Immature natural killer cell (primary cell): ENCODE measurements at places on chromosomes 16 and 17.
A peak's percentile ranks its signal among the peaks of the same experiment; 100 is the strongest.

DNA sequence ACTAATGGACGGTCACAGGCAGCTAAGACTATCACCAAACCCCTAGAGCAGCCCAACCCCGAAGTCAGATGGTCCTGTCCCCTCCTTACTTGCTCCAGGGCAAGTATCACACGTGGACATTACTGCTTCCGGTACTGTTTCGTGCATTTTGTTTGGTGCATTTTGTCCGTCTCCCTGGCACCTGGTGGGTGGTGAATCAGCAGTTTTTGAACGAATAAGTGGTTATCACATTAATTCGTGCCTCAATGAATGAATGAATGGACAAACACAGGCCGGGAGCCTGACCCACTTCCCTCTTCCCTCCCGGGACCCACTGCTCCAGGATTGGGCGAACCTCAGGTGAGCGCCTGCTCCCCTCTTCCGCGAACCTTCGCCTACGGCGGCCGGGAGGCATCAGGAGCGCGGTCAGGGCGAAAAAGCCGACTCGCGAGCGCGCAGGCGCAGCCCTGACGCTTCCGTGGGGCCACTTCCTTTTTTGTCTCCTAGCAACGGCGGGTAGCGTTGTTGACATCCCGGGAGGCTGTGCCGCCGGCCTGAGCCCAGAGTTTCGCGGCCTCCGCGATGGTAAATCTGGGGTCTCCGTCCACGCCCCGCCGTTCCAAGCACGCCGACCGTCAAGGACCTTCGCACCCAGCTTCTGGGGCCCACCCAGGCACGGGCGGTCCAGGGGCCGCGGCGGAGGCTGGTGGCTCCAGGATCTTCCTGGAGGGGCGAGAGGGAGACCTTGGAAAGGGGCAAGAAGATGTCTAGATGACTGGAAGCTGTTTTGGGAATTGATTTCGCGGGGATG is at the start of gene DYNLRB2:
Gene DYNLRB2, plus strand, starts transcription at position 478 of the 790 bp plus-strand sequence. Its CDS starts 84 bp downstream, at position 562.
- DNase-seq = peak; percentile 92

GRCh38 chr16:4159726-4160125 is 43.5 kb upstream of the ADCY9 start:
- DNase-seq = no peak

GRCh38 chr16:81550432-81550808 is 105.8 kb downstream of the CMIP start:
- DNase-seq = no peak

GRCh38 chr16:10020866-10021265 is 161.4 kb downstream of the GRIN2A start:
- DNase-seq = no peak

DNA sequence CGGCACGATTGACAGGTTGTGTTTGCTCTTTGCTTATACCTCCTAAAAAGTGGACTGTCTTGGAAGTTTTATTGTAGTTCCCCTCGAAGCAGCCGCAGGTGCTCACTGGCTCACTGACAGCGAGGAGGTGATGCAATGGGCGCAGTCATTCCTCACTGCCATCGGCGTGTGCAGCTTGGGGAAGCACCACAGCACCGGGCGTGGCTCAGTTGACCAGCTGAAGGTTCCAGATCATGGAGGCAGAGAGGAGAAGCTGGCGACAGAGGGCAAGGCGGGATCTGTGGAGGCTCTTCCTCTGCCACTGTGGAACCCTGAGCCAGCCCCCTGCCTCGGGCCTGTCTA is 72.1 kb upstream of the TNRC6C start:
- no peak for DNase-seq
